ENCODE measurements at places on chromosomes 5 and 9.
A peak's percentile ranks its signal among the peaks of the same experiment; 100 is the strongest.

DNA sequence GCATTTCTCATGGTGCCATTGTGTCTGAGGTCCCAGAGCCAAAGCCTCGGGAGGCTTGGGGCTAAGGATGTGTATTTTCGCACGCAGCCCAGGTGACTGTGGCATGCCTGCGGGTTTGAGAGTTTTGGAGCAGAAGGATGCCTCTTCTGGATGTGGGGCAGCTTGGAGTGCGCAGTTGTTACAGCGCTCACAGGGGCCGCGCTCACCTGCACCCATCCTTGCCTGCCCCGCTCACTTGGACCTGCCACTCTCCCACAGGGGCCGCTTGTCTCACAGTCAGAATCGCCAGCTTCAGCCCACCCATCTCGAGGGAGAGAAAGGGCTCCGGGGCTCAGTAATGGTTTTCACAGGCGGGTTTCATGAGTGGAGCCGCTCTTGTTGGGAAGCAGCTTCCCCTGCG lies 132.9 kb downstream of the MVB12B start:
- DNase-seq: no peak

- peak; percentile 67 for DNase-seq
These were observed 131.5 kb downstream of the AGTPBP1 start for GRCh38 chr9:85610074-85610860.

- DNase-seq: peak; percentile 26
These were observed 114.5 kb upstream of the LMX1B start for GRCh38 chr9:126499005-126499910.

DNA sequence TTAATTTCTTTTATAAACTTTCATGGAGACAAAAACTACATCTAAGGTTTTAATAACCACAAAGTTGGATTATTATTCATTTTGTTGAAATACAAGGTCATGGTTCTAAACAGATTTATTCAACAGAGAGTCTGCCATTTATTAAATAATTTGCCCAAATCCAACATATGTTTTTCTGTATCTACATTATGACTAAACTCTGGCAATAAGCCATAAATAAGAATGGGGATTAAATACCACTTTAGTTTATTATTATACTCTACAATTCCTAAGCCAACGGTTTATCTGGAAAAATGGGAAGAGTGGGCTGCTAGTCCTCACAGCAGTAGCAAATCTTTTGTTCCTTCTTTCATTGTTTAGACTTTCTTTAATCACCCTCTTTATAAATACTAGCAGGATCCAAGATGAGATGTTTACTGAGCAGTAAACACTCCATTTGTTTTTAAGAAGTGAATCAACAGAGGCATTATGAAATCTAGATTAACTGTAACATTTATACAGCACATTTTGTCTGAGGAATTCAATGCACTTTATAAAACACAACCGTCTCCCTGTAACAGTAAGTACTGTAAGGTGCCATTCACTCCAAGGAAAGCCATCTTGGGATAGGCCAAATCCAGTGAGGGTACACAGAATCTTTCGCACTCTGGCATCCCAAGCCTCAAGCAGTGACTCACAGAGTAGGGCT lies 89.7 kb downstream of the DROSHA start:
- no peak for DNase-seq

DNA sequence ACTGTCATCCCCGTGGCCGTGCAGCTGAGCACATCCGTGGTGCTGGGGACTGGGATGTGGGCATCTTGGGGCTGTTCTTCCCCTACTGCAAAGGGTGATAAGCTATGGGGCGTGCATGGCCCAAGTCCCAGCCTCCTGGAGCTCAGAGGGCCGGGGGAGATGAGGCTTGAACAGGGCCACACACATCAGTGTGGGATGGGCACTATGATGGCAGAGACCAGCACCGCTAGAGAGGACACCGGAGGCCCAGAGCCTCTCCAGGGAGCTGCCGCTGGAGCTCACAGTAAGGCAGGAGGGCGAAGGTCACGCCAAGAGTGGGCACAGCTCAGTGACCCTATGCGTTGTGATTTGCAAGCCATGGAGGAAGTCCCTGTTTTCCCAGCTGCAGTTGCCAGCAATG lies 63.5 kb downstream of the OLFM1 start:
- no peak for DNase-seq

DNA sequence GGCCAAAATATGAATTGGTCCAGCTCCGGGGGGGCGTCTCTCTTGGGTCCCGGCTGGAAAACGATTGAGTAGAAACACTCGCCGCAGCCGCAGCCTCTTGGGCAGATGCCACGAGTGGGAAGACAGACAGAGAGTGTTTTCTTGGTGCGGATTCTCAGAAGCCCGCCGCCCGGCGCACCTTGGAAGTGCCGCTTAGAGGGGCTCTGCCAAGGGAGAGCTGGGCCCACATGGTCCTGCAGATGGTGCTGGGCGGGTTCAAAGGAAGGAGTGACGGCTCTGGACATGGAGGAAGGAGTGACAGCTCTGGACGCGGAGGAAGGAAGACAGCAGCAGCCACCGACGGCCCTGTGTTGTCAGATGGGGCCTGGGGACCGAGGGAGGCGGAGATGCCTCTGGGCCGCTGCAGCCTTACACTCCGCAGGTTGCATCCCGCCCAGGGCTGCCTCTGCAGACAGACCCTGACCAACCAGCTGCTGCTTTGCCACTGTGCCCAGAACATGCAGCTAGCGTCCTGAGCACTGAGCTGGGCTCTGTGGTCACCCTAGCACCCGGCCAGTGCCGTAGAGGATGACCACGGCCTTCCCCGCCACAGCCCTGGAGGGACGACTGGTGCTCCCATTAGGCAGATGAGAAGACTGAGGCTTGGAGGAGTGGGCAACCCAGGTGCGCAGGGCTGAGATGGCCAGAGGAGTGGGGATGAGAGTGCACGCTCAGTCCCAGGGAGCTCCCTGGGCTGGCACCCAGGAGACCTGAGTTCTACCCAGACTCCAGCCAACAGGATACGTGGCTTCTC lies 20.8 kb upstream of the QRFP start:
- DNase-seq: no peak

DNA sequence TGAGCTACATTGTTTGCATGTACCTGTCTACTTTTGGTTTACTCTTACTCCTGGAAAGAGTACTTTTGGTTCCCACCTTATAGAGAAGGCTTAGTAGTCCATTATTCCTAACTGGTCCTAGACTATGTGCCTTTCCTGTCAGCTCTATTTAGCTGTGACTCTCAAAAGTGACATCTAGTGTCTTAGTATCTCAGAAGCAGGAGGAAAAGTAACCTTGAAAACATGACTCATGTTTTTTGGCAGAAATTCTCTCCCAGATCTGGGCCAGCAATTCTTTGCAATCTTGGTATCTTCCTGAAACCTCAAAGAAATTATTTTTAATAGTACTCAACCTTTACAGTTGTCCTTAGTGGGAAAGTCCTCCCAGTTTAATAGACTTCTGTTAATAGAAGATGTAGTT lies 691.7 kb upstream of the SEMA6A start:
- no peak for DNase-seq
